ENCODE measurements at places on chromosomes 2 and 18. TPM values are rescaled to one million over a fixed set of nuclear protein-coding genes. Genes with fewer than 3 reads are reported as not detected.

FLACC1 gene
- 2.9 TPM for total RNA-seq

SUMO1 gene
- 152 TPM for total RNA-seq

ANKRD30BL gene
- not detected for total RNA-seq

MYO7B gene
- 0.13 TPM for total RNA-seq

POTEC gene
- not detected for total RNA-seq

IDH1 gene
- total RNA-seq = 222 TPM

TTN gene
- 0.13 TPM for total RNA-seq

NPAS2 gene
- 13.2 TPM for total RNA-seq

LYG2 gene
- not detected for total RNA-seq

PDE11A gene
- 0.22 TPM for total RNA-seq

RFTN2 gene
- total RNA-seq = 23.5 TPM

RAD51AP2 gene
- not detected for total RNA-seq

Measured in articular chondrocyte of knee joint (primary cell).